ENCODE measurements at places on chromosomes 1 and 21.
A peak's percentile ranks its signal among the peaks of the same experiment; 100 is the strongest.

DNA sequence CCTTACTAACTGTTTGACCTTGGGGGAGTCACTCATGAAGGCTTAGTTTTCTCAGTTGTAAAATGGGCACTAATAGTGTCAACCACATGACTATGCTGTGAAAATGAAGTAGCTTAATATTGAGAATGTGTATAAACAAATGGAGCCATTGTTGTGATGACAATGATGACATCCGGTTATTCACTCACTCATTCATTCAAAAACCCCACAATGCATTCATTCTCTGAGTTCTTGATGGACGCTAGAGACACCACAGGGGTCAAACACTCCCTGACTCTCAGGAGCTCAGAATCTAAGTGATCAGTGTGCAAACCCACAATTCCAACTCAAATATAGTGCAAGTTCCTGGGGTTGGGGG lies 138.9 kb downstream of the FOXD2 start:
- DNase-seq: no peak

- DNase-seq: no peak
These were observed 38.4 kb downstream of the LHX8 start for GRCh38 chr1:75172556-75172955.

- DNase-seq: peak; percentile 63
These were observed 607 bp upstream of the LGR6 start for GRCh38 chr1:202192770-202193613.

- DNase-seq: no peak
These were observed 34.0 kb downstream of the DIRAS3 start for GRCh38 chr1:68016381-68016780.

GRCh38 chr1:78155121-78155520 lies 109.4 kb downstream of the GIPC2 start:
- no peak for DNase-seq

GRCh38 chr1:16158993-16159831 lies 3.3 kb upstream of the EPHA2 start:
- DNase-seq: peak; percentile 92

DNA sequence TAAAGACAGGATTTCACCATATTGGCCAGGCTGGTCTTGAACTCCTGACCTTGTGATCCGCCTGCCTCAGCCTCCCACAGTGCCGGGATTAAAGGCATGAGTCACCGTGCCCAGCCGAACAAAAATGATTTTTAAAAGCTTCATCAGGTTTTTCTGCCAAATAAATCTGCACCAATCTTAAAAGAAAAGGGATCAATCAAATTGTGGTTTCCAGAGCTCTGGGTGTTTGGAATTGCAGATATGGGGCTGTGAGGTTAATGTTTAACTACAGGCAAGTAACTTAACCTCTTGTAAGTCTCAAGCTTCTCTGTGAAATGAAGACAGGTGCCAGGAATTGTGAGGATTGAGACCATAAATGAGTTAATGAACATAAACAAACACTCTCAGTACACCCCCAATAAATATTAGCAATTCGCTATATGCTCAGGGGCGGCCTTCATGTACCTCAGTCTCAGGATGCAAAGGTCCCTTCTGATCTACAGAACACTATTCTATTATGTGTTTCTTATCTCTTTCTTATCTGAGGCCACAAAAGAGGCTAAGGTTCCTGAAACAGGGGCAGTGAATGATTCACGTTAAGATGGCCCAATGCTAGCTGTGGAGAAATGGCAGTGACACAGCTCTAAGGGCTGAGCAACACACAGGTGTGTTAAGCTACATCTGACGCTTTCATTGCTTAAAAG lies 7.1 kb upstream of the GNPAT start:
- DNase-seq: peak; percentile 72

DNA sequence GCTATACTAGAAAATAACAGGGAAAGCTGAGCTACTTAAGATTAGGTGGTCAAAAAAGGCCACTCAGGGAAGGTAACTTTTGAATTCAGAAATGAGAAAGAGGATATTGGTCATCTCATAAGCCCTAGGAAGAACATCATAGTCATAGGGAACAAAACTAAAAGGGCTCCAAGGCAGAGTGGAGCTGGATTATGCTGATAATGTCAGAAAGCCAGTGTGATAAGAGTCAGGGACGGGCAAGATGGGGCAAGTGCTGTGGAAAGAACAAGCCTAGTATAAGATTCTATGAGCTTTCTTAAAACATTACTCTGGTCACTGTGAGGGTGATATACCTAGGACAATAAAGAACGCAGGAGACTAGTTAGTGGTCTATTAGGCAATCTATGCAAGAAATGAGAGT lies 106.6 kb downstream of the DUSP10 start:
- no peak for DNase-seq

- no peak for DNase-seq
These were observed 54.5 kb upstream of the FGGY start for GRCh38 chr1:59242370-59242769.
